ENCODE measurements at places on chromosomes 12 and 14.

DNA sequence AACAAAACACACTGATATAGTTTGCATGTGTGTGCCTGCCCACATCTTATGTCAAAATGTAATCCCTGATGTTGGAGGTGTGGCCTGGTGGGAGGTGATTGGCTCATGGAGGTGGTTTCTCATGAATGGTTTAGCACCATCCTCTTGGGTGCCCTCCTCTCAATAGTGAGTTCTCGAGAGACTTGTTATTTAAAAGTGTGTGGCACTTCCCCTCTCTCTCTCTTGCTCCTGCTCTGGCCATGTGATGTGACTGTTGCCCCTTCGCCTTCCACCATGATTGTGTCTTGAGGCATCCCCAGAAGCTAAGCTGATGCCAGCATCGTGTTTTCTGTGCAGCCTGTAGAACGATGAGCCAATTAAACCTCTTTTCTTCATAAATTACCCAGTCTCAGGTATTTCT lies 454.1 kb upstream of the DCN start:
- no peak for DNase-seq

- DNase-seq = no peak
Observed at GRCh38 chr12:106790020-106790419, 15.5 kb downstream of the RIC8B start.

GRCh38 chr12:93767524-93767863 lies 90.3 kb downstream of the CRADD start:
- DNase-seq = no peak

- DNase-seq = no peak
Observed at GRCh38 chr12:81874166-81874565, 115.0 kb upstream of the PPFIA2 start.

GRCh38 chr14:38848243-38848935 lies 254.6 kb downstream of the SEC23A start:
- no peak for DNase-seq

GRCh38 chr12:130984183-130985058 lies 30.7 kb downstream of the ADGRD1 start:
- no peak for DNase-seq

DNA sequence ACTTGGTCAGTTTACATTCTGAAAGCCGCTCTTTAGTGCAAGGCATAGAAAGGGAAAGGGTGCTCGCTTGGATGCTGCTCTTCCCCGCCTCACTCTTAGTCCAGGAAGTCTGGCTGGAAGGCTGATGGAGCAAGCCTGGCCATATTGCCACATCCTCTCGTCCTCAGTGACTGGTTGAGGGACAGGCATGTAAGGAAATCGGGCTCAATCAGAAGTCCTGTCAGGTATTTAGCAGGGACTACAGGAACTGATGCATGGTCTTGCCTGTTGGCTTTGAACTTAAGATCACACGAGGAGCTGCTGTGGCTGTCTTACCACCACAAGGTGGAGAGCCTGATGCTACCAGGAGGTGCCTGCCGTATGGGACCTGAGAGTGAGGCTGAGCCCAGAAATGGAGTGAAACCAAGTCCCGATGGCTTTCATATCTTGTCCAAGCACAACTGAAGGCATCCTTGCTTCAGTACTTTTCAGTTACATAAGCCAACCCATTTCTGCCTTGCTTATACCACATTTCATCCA lies 10.7 kb upstream of the C12orf75 start:
- no peak for DNase-seq

- no peak for DNase-seq
Observed at GRCh38 chr14:60165547-60165876, 314 bp upstream of the DHRS7 start.

- DNase-seq = no peak
Observed at GRCh38 chr12:27399074-27399473, 47.5 kb upstream of the SMCO2 start.

DNA sequence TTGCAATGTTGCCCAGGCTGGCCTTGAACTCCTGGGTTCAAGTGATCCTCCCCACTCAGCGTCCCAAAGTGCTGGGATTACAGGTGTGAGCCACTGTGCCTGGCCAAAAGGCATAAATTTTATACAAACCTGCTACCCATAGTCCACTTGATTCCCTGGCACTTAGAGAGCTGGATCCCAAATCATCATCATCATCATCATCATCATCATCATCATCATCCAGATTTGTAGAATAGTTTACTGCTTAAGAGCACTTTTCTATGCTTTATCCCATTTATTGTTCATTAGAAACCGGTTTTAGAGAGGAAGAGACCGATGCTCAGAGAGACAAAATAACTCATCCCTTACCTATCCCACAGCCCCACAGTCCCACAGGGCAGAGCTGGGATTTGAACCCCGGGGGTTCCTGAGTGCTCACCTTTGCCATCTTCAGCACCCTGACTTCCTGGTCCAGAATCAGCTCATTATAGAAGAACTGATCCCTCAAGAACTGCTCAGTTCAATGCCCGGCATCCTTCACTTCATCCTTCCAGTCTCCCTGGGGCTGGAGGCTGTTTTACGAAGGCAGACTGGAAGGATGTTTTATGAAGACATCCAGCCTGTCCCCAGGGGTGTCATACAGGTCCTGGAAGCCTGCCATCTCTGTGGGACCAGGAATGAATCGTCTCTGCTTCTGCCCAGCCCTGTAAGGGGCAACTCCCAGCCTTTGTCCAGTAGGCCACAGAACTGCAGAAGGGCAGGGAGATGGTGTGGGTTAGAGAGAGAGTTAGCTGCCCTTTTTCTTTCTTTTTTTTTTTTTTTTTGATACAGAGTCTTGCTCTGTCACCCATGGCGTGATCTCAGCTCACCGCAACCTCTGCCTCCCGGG lies 20.2 kb upstream of the OASL start:
- DNase-seq = no peak

DNA sequence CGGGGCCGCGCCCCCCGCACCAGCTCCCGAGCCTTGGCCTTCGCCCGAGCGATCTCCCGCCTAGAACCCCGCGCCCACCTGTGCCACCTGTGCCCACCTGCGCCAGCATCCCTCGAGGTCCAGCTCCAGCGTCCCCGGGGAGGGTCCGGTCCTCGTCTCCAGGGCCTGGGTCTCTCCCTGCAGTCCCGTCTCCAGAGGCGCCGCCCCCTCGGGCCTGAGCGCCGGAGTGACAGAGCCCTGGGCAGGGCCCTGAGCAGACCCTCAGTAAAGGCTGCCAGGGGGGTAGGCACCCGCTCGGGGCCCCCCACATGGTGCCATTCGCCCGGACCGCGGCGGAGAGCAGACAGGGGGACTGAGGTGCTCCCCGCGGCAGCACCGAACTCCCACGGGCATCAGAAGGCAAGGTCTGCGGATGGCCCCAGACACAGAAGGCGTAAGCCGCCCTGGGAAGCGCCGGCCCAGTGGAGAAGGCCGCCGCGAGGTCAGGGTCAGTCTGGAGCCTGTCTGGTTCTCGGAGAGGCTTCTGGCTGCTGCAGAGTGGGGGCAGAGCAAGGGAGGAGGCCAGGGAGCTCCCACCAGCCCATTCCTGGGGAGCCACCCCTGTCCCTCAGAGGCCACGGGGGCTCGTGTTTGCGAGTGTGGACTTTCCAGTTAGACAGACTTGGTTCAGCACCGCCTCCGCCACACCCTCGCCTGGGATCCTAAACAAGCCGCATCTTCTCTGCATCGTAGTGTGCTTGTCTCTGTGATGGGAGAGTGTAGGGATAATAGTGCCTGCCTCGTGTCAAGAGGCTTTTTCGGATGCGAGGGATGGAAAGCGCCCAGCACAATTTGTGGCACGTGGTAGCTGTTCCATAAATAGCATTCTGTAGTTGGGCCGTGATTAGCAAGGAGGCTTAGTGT lies 1.1 kb upstream of the PPP1R13B start:
- DNase-seq = no peak

GRCh38 chr12:11705010-11705409 lies 55.5 kb downstream of the ETV6 start:
- DNase-seq = no peak

GRCh38 chr12:101612160-101612916 lies 17.6 kb downstream of the MYBPC1 start:
- no peak for DNase-seq

DNA sequence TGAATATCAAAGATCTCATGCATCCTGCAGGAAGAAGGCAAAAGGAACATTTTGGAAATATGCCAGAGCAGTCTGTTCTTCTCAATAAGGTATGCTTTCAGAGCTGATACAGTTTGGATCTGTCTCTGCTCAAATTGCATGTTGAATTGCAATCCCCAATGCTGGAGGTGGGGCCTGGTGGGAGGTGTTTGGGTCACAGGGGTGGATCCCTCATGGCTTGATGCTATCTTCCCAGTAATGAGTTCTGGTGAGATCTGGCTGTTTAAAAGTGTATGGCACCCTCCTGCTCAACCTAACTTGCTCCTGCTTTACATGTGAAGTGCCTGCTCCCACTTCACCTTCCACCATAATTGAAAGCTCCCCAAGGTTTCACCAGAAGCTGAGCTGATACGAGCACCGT lies 76.6 kb downstream of the RIN3 start:
- no peak for DNase-seq

DNA sequence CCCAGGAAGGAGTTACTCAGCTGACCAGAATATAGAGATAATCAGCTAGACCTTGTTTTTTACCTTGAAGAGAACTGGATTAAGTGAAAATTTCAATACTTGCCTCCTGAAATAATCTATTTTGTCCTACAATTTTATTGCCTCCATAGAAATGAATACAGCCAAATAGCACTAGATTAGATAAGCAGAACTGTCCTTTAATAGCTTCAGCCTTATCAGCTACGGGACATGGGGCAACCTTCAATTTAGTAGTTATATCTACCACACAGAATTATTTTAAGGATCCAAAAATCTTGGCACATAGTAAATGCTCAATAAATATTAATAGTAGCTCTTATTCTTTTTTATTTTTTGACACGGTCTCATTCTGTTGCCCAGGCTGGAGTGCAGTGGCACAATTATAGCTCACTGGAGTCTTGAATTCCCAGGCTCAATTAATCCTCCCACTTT lies 67.2 kb upstream of the PLEKHG3 start:
- DNase-seq = no peak

DNA sequence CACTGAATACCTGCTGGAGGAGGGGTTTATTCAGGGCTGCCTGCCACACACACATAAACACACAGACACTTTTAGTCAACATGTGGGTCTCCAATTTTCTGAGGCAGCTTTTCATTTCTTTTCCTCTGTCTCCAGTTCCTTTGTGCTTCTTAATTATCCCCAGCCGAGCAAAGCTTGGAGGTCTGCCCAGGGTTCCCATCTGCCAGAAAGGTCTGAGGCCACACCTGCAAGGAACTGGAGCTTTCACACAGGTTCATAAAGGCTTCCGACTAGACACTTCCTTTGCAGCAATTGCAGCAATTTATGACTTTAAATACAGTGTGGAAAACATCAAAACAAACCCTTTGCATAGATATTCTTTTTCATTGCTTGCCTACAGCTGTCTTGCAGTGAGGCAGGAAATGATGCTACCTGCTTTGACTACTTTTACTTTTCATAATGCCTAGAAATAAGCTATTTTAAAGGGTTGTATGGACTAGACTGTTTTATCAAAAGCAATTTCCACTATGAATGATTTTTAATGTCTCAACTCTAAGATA lies 1318.9 kb downstream of the AACS start:
- DNase-seq = no peak

DNA sequence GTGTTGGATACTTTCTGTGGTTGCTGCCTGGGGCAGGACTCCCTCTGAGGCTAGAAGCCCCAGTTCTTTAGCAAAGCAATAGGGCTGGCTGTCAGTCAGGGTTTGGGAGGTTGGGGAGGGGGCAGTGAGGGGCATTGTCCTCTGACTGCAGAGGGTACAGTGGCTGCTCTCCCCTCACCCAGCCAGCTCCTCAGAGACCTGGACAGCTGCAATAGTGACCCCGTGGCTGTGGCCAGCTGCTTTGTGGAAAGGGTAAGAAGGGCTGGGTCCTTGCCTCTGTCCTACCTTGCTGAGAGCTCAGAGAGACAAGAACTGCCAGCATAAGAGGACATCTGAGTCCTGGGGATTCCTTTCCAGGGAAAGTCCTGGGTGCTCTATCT lies 25.8 kb downstream of the PLEKHG3 start:
- DNase-seq = no peak

GRCh38 chr14:93832665-93833064 lies 44.4 kb upstream of the PRIMA1 start:
- DNase-seq = no peak

DNA sequence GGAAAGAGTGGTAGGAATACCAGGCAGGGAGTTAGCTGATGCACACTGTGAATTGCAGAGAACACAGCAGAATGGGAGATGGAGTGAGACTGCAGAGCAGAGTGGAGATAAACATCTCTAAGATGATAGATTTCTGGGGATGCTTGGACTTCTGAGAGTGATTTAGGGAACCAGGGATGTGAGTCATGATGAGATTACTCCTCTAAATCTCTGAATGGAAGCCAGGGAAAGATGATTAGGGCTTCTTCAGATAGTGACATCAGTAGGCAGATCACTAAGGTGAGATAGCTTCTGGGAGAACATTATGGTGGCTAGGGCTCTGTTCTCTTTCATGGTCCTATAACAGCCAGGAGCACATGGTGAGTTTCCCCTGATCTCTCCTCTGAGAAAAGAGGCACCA lies 501.5 kb upstream of the USP15 start:
- DNase-seq = no peak

DNA sequence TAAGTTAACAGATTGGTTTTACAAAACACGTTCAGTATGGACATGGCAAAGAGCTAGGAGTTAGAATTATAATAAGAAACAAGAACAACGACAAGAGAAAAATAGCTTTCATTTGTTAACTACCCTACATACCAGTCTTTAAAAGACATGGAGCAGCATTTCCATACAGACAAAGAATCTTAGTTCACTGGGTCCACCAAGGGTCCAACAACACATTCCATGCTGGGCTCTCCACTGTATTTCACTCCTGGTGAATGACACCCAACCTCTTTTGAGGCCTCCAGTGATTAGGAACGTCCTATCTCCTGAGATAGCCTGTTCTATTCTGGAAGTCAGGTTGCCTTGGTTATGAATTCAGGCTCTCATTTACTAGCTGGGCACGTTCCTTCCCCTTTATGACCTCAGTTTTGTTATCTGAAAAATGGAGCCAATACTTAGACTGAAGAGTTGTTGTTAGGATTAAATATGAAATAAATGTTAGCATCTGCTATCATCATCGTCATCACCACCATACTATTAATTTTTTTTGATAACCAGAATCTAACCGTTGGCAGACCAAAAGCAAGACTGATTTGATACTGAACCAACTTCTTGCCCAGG lies 37.7 kb downstream of the C12orf75 start:
- no peak for DNase-seq

DNA sequence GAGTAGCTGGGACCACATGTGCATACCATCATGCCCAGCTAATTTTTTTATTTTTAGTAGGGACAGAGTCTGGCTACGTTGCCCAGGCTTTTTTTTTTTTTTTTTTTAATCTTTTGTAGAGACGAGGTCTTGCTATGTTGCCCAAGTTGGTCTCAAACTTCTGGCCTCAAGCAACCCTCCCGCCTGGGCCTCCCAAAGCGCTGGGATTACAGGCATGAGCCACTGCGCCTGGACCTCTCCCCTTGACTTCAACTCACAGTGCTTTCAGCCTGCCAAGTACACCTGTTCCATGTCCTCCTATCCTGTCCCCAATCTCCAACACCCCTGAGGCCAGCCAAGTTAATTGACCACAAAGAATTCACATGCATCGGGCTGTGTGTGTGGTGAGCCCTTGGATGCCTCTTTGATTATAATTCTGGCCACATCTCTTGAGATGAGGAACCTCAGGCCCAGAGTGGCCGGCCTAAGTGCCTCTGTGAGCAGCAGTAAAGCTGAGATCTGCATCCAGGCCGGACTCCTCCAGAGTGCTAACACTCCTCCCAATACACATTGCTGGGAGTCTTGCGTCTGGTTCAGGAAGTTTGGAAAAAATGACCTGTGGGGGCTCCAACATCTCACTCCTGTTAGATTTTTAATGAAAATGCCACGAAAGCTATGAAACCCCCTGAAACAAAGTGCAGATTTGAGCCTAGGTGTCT lies 6.8 kb downstream of the RAB35 start:
- DNase-seq = no peak

Data from stimulated activated CD8-positive, alpha-beta memory T cell treated with anti-CD3 and anti-CD28 coated beads, Interleukin-2, amount 100 ng/mL, for 1 hour (primary cell).